Aorta (tissue), 5 donors: ENCODE measurements at places on chromosomes 2 and 18. TPM values are rescaled to one million over a fixed set of nuclear protein-coding genes. Genes with fewer than 3 reads are reported as not detected.
A peak's percentile ranks its signal among the peaks of the same experiment; 100 is the strongest.

Gene CYTIP
- total RNA-seq = 10.0 TPM

Gene MDH1B
- total RNA-seq = 0.93 TPM

Gene HOXD13
- not detected for total RNA-seq

Gene ABCG5
- not detected for total RNA-seq

Gene CELF4
- total RNA-seq = not detected

Gene PLGLB1
- 9.0 TPM for total RNA-seq

Gene EIF2AK3
- 25.3 TPM for total RNA-seq

- DNase-seq = no peak
Observed at GRCh38 chr2:54206596-54206995, 49.4 kb downstream of the TSPYL6 start.

- DNase-seq = no peak
Observed at GRCh38 chr18:9057646-9058045, 44.9 kb upstream of the NDUFV2 start.

DNA sequence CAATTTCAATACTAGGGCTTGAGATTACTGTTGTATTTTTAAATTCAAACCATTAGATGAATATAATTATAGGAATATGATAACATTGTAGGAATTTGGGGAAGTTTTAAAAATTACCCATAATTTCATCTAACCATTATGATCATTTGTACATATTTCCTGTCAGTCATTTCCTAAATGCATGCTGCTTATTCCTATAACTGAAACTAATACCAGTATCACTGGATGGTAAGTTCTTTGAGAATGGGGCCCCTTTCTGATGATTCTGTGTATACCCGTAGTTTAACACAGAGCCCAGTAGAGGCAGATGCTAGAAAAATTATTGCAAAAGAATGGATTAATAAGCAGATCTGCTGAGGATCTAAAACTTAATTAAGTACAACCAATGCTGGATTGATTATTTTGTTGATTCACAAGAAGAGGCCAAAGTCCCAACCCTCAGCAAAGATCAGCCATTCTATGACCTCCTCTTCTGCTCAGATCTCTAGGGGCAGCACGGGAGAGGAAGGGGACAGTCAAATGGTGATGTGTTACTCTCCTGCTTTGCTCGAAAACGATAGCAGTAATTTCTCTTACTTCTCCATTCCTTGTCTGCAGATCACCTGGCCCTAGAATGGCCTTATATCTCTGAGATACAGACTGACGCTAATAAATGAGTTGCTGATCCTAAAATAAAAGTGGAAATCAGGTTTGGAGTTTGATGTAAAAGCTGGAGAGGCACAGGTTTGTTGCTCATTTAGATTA is 69.5 kb upstream of the PELI1 start:
- no peak for DNase-seq

- DNase-seq = no peak
Observed at GRCh38 chr2:109554758-109555157, 59.0 kb downstream of the SEPTIN10 start.

GRCh38 chr18:56910237-56910636 is 236.7 kb upstream of the BOD1L2 start:
- DNase-seq = no peak

- DNase-seq = peak; percentile 47
Observed at GRCh38 chr2:10329880-10330699, 27.4 kb downstream of the HPCAL1 start.

DNA sequence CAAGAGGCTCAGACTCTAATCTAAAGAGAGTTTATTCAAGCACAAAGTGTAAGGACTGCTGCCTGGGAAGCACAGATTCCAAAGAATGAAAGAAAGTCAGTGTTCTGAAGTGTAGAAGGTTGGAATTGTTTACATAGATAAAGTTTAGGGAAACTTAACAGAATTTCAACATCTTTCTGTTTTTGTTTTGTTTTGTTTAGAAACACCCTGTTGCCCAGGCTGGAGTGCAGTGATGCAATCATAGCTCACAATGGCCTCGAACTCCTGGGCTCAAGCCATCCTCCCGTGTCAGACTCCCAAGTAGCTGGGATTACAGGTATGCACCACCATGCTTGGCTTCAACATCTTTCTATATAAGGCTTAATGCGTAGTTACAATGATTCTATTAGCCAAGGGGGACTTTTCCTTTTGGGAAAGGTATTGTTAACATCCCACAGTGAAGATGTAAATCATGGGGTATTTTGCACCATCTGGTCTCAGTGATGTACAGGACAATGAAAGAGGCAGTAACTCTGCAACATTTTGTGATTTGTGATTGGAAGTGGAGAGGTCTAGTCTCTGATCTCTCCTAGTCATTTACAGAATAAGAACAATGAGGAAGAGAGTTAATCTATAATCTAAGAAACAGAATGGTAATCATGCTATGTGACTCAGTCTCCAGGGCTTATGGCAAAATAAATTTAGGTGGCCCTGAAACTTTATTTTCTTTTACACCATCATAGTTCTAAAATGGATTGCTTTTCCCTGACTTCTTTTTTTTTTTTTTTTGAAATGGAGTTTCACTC is 45.6 kb upstream of the MSH6 start:
- no peak for DNase-seq

DNA sequence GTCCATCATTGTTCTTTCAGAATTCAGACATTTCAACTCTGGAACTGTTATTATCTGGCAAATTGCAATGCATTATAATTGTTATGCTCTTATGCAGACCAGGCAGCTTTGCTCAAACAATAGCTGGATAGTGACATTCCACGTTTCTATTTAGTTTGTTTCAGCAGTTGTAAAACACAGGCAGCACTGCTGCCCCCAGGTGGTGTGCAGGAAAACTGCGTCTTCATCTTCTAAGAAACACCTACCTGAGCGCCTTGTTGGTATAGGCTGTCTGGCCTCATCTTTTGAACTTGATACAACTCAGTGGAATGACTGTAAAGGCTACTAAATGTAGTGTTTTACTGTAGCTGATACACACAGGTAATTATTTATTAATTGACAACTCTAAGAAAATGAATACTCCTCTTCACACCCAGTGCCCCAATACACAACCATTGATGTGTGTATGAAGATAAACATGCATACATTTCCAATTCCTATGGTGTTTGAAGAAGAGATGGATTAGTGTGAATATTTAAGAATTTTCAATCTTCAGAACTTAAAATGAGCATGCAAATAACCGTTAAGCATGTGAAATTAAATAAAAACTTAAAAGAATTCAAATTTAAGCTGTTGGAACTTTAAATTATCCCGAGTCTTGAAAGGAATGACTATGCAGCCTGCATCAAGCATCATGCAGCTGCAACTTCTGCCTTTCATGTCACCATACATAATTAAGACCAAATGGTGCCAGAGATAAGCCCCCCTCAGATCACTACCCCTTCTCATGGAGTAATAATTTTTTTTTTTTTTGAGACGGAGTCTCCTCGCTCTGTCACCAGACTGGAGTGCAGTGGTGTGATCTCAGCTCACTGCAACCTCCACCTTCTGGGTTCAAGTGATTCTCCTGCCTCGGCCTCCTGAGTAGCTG is 85.6 kb downstream of the CD8B2 start:
- DNase-seq = no peak

DNA sequence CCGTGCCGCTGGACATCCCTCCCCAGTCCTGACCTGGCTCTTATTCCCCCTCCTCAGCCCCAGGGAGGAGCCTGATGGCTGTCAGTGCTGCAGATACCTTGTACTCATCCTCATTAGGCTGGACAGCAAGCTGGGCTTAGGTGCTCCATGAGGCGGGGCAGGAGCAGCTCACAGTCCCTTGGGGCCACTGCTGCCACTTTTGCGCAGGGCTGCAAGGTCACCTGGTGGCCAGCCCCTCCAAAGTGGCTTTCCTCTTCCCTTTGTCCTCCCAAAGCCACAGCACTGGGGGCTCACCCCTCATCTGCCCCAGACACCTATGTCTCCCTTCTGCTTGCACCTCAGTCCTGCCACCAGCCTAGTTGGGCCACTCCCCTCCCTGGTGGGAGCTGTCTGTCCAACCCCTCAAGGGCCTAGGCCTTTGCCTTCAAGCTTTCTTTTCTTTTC is 60.8 kb downstream of the FAM168B start:
- no peak for DNase-seq

GRCh38 chr2:55672630-55673029 is 21.0 kb downstream of the PNPT1 start:
- no peak for DNase-seq

DNA sequence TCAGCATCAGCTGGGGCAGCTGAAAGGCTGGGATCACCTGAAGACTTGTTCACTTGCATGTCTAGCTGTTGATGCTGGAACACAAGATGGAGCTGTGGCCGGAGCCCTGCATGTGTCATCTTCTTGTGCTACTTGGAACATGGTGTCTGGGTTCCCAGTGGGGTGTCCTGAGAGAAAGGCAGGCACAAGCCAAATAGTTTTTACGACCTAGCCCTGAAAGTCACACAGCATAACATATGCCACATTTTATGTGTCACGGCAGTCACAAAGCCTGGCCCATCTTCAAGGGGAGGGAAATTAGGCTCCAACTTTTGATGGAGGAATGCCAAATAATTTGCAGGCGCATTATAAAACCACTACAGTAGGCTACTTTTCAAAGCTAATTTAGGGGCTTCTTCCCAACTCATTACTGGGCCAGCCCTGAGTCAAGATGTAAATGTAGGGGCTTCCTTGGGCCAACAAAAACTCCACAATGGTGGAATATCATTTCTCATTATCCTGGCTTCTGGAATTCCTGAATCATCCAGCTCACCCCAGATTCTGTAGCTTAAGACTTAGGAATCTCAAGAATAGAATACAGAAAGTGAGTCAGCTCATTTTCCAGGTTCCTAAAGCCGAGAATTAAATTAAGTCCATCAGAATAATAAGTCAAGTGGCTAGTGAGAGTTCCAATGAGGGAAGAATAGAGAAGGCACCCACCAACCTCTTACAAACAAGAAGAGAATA is 543.0 kb downstream of the TNS1 start:
- DNase-seq = no peak

GRCh38 chr2:237682856-237683670 is 55.7 kb downstream of the LRRFIP1 start:
- DNase-seq = no peak

DNA sequence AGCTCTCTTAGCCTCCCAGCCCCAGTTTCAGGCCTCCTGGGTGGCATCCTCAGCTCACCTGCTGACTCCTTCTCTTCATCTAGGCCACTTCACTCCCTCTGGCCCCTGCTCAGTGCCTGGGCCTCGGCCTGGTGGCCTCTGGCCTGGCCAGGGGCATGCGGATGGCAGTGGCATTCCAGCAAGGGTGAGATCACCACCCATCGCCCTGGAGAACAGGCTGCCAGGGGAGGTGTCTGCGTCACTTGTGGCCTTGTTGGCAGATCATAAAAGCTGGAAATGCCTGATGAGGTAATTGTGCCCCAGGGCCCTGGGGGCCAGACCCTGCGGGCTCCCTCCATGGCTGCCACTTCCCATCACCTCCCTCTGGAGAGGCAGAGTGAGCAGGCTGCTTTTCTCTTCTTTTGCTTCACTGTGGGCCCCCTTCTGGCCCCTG is 72.5 kb upstream of the SMAD2 start:
- peak; percentile 90 for DNase-seq

GRCh38 chr18:36187193-36187825 is at the start of gene MOCOS:
TSS of gene MOCOS (plus strand) at chr18:36187497. CDS start at chr18:36187540, 43 bp downstream.
- DNase-seq = peak; percentile 87

GRCh38 chr2:96397756-96398530 is 62.4 kb downstream of the NCAPH start:
- DNase-seq = no peak

- DNase-seq = peak; percentile 33
Observed at GRCh38 chr2:72994282-72994990, 77.1 kb downstream of the SFXN5 start.

DNA sequence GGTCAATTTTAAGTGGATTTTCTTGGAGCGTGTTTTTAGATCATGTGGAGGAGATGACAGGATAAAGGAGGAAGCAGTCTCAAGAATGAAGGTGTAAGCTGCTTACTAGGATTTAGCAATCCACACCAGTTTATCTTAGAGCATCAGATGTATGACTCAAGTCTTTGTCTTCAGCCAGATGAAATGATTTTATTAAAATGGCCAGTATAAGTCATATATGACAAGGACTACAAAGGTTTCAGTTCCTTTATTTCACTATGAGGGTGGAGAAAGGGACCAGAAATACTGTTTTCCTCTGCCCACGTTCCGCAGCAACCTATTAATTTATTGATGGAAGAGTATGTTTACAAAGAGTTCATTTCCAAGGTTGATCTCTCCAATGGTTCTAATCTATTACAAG is 970.5 kb upstream of the SLC39A10 start:
- DNase-seq = no peak

GRCh38 chr18:48153613-48154481 is 223.4 kb upstream of the SMAD2 start:
- peak; percentile 63 for DNase-seq

GRCh38 chr2:96869281-96869821 is 529 bp downstream of the SEMA4C start:
- peak; percentile 92 for DNase-seq

DNA sequence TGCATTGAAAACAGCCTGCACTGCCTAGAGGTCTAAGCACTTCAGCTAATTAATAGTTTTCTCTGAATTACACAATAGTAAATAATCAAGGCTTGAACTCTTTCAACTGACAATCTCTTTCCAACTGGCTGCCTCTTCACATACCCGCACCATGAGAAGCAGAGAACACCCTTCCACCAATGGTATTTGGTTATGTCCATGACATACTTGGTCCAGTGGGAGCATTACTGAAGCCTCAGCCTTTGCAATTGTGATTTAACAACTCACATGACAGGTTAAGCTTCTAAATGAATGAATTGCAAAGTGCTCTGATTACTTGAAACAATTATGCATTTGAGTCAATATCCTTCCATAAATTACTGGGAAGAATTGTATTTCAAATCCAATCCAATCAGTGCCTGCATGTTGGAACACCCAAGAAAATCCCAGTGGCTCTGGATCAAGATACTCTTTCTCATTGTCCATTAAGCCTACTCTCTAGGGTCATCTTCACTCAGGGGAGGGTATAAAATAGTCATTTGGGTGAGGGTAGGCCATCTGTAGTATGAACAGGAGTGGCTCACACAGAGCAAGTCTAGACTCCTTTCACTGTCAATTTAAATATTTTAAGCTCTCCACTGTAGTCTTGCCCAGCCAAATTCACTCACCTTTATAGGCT is 101.1 kb downstream of the HS1BP3 start:
- DNase-seq = no peak

- DNase-seq = peak; percentile 78
Observed at GRCh38 chr2:240997141-240997855, 1.1 kb upstream of the SNED1 start.

GRCh38 chr2:175147186-175147585 is 20.8 kb downstream of the ATF2 start:
- DNase-seq = no peak

GRCh38 chr18:7898181-7898580 is 331.1 kb downstream of the PTPRM start:
- no peak for DNase-seq

GRCh38 chr2:233368756-233369155 is 14.5 kb downstream of the DGKD start:
- no peak for DNase-seq

DNA sequence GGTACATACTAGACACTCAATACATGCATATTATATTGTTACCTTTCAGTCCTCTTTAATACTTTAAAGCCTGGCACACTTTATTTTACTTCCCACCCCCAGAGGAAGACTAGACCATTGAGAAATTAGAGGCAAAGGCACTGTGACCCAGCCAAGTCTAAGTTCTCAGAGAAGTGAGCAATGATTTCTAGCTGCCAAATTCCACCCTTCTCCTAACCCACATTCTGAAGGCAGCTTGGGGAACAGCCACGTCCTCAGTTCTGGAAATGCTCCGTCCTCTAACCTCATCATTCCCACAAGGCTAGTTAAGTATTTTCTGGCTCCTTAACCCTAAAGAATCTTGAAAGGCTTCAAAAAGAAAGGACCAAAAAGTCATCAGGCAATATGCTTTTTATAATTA is 86.6 kb downstream of the COL5A2 start:
- DNase-seq = peak; percentile 51
